Dermis lymphatic vessel endothelial cell (primary cell): ENCODE measurements at places on chromosomes 1 and 21. TPM values are rescaled to one million over a fixed set of nuclear protein-coding genes. Genes with fewer than 3 reads are reported as not detected.

SLC22A15 gene
- under 0.01 and 0.11 TPM in 2 replicates for total RNA-seq

HFM1 gene
- total RNA-seq: 0.11 and 0.69 TPM in 2 replicates

RNU1-2 gene
- under 0.01 and 8,230 TPM in 2 replicates for total RNA-seq

CD247 gene
- total RNA-seq: 0.11 TPM in 1 of 2 replicates, not detected in the other

OR2G6 gene
- not detected in 2 replicates for total RNA-seq

CD1C gene
- total RNA-seq: not detected in 2 replicates

FAM151A gene
- not detected in 2 replicates for total RNA-seq

OR6N2 gene
- total RNA-seq: not detected in 2 replicates

BGLAP gene
- total RNA-seq: 0.33 and 0.43 TPM in 2 replicates

HMGCS2 gene
- total RNA-seq: not detected in 2 replicates

THEM5 gene
- 0.33 and 0.34 TPM in 2 replicates for total RNA-seq

PACC1 gene
- 5.6 and 7.0 TPM in 2 replicates for total RNA-seq

CD1E gene
- not detected in 2 replicates for total RNA-seq

SPRR2A gene
- not detected in 2 replicates for total RNA-seq

KCNQ4 gene
- not detected in 2 replicates for total RNA-seq

SYNC gene
- 13.9 and 18.1 TPM in 2 replicates for total RNA-seq

LCE1D gene
- not detected in 2 replicates for total RNA-seq

AMY1B gene
- not detected in 2 replicates for total RNA-seq

HIPK1 gene
- 31.3 and 33.3 TPM in 2 replicates for total RNA-seq

NUP210L gene
- 0.11 and 0.17 TPM in 2 replicates for total RNA-seq

DUSP10 gene
- 5.7 and 7.6 TPM in 2 replicates for total RNA-seq

AQP10 gene
- total RNA-seq: not detected in 2 replicates
